Activated CD8-positive, alpha-beta memory T cell treated with anti-CD3 and anti-CD28 coated beads for 36 hours (primary cell): ENCODE measurements at places on chromosomes 2 and 18. TPM values are rescaled to one million over a fixed set of nuclear protein-coding genes. Genes with fewer than 3 reads are reported as not detected.

The ESPNL gene
- total RNA-seq: 0.04 TPM

The MEIS1 gene
- total RNA-seq: not detected

The GTF2A1L gene
- total RNA-seq: not detected

The ANTXR1 gene
- total RNA-seq: 0.38 TPM

The CTLA4 gene
- total RNA-seq: 63.7 TPM

The GALNT3 gene
- 2.6 TPM for total RNA-seq

The DSG4 gene
- total RNA-seq: not detected

The SPEG gene
- total RNA-seq: 0.78 TPM

The RIT2 gene
- total RNA-seq: not detected

The TMBIM1 gene
- 86.4 TPM for total RNA-seq

The B3GNT7 gene
- 0.27 TPM for total RNA-seq

The TBR1 gene
- total RNA-seq: not detected

The UCN gene
- 1.0 TPM for total RNA-seq

The MDH1B gene
- total RNA-seq: 0.65 TPM

The CCDC142 gene
- total RNA-seq: 20.2 TPM

The REG3G gene
- not detected for total RNA-seq

The OXER1 gene
- not detected for total RNA-seq

The COL5A2 gene
- 1.5 TPM for total RNA-seq
